ENCODE measurements at places on chromosomes 1 and 21. TPM values are rescaled to one million over a fixed set of nuclear protein-coding genes. Genes with fewer than 3 reads are reported as not detected.

DNA sequence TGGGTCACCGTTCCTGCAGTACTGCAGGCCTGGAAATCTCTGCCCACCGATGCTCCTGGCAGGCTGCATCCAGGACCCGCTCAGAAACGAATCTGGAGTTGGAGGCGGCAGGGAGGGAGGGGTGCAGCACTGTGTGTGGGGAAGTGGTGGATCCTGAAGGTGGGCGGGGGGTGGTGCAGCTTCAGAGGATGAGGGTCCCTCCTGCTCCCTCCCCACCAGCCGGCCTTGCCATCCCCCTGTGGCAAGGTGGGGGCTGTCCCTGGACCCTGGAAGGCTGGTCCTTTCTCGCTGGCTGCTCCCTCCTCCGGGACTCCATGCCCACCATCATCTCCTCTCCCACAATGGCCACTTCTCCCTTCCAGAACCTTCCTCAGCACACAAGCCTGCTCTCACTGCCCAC, 60.4 kb downstream of the B3GALT5 start:
- DNase-seq = no peak

DNA sequence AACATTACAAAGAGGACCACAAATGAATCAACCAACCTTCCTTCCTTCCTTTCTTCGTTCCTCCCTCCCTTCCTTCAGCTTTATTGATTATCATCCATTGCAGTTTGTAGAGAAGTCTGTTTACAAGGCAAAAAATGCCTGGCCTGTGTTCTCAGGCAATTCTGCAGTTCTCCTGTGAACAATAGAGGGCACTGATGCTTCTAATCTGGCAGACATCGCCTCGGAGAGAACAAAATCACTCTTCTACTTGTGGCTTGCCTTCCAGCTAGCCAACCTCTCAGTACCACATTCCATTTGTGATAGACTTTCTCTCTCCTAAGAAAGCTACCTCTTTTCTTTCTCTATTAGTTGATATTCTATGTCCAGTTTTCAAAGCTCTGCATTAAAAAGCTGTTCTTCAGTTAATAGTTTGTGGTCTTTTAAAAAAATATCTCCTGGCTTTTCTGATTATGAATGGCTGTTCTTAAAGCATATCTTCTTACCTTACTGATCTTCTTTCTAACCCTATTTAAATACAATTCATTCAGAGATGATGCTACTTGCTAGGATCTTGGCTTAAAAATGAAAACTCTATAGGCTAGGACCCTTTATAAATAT, 26.9 kb upstream of the ESRRG start:
- DNase-seq = no peak

- DNase-seq = no peak
Observed at GRCh38 chr21:36288651-36289243, 31.2 kb upstream of the MORC3 start.

Gene GSTM5
- not detected for total RNA-seq

Gene MTARC1
- total RNA-seq = 0.17 TPM

DNA sequence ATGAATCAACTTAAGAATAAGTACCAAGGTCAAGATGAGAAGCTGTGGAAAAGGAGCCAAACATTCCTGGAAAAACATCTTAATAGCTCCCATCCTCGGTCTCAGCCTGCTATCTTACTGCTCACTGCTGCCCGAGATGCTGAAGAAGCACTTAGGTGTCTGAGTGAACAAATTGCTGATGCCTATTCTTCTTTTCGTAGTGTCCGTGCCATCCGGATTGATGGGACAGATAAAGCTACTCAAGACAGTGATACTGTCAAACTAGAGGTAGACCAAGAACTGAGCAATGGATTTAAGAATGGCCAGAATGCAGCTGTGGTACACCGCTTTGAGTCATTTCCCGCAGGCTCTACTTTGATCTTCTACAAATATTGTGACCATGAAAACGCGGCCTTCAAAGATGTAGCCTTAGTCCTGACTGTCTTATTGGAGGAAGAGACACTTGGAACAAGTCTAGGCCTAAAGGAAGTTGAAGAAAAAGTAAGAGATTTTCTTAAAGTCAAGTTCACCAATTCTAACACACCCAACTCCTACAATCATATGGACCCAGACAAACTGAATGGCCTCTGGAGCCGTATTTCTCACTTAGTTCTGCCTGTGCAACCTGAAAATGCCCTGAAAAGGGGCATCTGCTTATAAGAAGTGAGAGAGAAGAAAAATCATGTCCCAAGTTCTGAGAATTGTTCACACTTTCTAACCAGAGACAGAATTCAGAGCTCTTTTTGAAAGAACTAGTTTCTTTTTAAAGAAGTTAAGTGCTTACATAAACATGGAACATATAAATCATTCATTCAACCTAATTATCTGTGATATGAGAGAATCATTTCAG, 35.7 kb downstream of the TOR1AIP1 start:
- DNase-seq = no peak

DNA sequence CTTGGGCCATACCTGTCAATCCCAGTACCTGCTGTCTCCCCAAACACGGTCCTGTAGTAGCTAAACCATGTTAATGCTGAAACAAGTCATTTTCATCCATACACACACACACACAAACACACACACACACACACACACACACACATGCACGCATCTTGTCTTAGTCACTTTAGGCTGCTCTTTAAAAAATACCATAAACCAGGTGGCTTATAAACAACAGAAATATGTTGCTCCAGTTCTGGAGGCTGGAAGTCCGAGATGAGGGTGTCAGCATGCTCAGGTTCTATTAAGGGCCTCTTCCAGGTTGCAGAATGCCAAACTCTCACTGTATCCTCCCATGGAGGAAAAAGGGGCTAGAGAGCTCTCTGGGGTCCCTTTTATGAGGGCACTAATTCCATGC, 129.9 kb downstream of the NTPCR start:
- no peak for DNase-seq

Gene SLC35E2B
- total RNA-seq = 32.8 TPM

DNA sequence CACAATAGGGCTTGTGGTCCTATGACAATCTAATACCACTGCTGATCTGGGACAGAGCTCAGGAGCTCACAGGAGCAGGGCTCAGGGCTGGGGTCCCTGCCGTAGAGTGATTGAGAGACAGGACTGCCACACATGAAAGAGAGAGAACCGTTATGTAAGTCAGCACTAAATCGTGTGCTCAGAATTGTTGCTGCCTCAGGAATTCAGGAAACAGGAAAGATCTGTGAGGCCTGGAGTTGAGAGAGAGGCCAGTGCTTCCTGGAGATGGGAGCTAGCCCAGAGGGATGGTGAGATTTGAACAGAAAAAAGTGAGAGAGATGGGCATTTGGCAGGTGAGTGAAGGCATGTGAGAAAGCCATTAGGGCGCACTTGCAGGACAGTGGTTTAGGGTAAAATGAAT, 17.5 kb upstream of the ACBD6 start:
- no peak for DNase-seq
